Activated CD4-positive, alpha-beta T cell treated with anti-CD3 and anti-CD28 coated beads, Interleukin-2, amount 50 U/mL, for 48 hours (primary cell): ENCODE measurements at places on chromosomes 1 and 21.

DNA sequence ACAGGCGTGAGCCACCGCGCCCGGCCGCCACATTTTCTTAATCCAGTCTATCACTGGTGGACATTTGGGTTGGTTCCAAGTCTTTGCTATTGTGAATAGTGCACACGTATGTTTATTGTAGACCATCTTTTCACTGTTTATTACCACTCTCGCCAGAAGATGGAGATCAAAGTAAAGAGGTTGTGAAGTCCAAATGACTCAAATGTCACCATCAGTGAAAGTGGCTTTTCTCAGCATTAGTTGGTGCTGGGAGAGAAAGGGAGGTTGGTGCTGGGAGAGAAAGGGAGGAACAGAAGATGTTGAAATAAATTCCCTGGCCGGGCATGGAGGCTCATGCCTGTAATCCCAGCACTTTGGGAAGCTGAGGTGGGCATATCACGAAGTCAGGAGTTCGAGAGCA lies 10.4 kb upstream of the UHMK1 start:
- no peak for DNase-seq

DNA sequence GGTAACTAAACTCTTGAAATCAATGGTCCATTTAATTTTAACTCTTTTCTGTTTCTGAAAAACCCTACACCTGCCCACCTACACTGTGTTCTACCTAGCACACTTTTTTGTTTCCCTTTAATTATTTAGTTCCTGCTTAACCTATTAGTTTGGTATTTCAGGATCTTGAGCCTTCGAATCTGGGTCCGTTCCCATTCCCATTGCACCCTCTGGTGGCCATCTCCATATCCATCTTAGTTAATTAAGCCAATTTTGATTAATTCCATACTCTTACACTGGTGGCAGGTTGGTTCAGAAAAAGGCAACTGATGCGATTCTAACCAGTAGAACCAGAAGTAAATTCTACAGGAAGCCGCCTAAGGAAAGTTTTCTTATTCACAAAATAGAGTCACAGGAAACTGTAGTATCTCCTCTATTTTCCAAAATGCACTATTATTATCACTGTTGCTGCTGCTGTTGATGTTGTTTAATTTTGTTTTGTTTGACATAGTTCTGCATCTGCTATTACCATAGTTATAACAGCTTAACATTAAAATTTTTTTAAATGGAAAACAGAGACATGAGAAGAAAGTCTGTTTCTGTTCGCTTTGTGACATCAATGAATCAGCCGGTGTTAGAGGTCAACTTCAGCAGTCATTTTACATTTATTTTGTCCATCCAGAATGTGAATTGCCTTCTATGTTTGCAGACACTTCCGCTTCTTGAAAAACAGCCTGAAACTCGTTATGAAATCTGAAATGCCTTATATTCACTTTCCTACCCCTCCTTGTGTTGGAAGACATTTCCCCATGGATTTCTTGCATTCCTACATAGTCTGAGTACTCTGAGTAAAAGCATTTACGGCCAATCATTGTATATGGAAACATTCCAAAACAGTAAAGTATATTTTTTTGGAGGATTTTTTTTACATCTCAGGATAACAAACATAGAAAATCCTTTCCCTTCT lies 115.5 kb upstream of the NCAM2 start:
- peak; percentile 9 for DNase-seq

GRCh38 chr1:117622726-117623125 lies 16.9 kb downstream of the TENT5C start:
- no peak for DNase-seq

GRCh38 chr1:22287946-22288520 lies 145.1 kb upstream of the WNT4 start:
- DNase-seq = no peak

GRCh38 chr1:24641646-24642151 lies 1.4 kb upstream of the SRRM1 start:
- peak; percentile 49 for DNase-seq

DNA sequence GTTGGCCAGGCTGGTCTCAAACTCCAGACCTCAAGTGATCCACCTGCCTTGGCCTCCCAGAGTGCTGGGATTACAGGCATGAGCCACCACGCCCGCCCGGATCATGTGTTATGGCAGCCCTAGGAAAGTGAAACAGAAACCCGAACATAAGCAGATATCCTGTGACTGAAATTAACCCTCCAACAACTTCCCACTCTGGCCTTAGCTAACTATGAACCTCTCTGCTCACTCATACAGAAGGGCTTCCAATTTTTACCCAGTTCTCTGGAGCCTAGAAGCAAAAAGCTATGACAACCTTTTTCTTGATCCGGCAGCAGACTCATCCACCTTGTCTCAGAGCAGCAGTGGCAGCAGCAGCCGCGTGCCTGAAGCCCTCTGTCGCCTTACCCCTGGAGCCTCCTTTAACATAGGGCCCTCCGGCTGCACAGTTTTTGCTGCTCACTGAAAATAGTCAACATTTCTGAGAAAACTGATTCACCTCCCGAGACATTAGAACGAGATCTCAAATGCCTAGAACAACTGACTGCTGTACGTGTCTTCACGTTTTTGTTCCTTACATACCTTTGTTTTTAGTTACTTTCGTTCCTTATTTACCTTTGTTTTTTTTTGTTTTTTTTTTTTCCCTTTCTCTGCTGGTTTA lies 9.3 kb downstream of the CBR1 start:
- peak; percentile 56 for DNase-seq

GRCh38 chr1:186761358-186761757 lies 67.4 kb upstream of the PLA2G4A start:
- no peak for DNase-seq

DNA sequence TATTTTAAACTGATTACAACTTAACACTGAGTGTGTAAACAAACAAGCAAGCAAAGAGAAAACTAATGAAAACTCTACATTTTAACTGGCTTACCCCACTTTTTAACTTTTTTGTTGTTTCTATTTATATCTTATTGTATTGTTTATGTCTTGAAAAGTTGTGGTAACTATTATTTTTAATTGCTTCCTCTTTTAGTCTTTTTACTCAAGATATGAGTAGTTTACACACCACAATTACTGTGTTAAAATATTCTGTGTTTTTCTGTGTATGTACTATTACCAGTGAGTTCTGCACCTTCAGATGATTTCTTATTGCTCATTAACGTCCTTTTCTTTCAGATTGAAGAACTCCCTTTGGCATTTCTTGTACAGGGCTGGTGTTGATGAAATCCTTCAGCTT lies 4.7 kb upstream of the HHAT start:
- no peak for DNase-seq

GRCh38 chr1:198359024-198359653 lies 181.3 kb downstream of the ATP6V1G3 start:
- DNase-seq = no peak

GRCh38 chr1:116819081-116819480 lies 64.9 kb downstream of the CD2 start:
- DNase-seq = no peak

- DNase-seq = no peak
Measured at GRCh38 chr1:53971718-53972117, 25.6 kb downstream of the LRRC42 start.

- no peak for DNase-seq
Measured at GRCh38 chr1:52288286-52288685, 77.7 kb downstream of the CC2D1B start.

- DNase-seq = no peak
Measured at GRCh38 chr1:18805925-18806849, 53.3 kb downstream of the TAS1R2 start.

DNA sequence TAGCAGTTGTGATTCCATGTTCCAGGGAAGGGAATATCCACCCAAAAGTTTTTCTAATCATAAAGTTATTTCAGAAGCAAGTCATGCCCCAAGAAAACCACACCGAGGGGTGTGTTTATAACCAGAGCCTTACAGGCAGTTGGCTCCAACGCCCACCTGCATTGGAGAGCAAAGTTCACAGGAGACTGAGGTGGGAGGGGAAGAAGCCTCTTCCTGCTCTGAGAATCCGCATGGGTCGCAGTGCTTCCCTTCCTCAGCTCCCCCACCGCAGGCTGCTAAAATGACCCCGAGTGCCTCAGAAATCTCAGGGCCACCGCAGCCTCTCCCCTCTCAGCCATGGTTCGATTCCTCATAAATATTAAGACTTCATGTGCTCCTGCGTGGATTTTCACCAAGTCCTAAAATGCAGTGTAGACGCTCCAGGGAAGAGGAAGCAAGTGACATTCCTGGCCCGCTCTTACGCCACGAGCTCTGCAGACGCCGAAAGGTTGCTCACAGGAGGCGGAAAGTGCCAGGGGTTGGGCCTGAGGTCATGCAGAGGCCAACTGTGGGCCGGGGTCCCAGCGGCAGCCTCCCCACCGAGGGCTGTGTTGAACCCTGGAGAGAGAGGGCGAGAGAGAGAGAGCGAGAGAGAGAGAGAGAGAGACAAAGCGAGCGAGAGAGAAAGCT lies 13.4 kb upstream of the SPSB1 start:
- no peak for DNase-seq

GRCh38 chr1:206538086-206538770 lies 30.9 kb downstream of the RASSF5 start:
- DNase-seq = no peak

DNA sequence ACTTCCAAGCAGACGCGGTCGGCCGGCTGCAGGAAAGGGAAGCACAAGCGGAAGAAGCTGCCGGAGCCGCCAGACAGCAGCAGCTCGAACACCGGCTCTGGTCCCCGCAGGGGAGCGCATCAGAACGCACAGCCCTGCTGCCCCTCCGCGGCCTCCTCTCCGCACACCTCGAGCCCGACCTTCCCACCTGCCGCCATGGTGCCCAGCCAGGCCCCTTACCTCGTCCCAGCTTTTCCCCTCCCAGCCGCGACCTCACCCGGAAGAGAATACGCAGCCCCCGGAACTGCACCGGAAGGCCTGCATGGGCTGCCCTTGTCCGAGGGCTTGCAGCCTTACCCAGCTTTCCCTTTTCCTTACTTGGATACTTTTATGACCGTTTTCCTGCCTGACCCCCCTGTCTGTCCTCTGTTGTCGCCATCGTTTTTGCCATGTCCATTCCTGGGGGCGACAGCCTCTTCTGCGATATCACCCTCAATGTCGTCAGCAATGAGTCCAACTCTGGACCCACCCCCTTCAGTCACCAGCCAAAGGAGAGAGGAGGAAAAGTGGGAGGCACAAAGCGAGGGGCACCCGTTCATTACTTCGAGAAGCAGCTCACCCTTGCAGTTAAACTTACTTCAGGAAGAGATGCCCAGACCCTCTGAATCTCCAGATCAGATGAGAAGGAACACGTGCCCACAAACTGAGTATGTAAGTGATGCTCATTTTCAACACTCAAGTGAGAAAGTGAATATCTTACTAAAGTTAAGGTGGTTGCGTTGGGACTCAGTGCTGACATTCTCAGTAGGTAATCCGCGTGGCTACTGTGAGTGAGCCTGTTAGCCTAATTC lies 25.5 kb downstream of the UTS2 start:
- peak; percentile 25 for DNase-seq

GRCh38 chr1:101238031-101238628 lies 1.3 kb downstream of the S1PR1 start:
- peak; percentile 74 for DNase-seq

- DNase-seq = no peak
Measured at GRCh38 chr1:242745079-242745478, 220.6 kb upstream of the PLD5 start.

GRCh38 chr21:16330908-16331268 lies 601.1 kb downstream of the USP25 start:
- DNase-seq = no peak

- no peak for DNase-seq
Measured at GRCh38 chr21:15423676-15424445, 305.9 kb upstream of the USP25 start.

DNA sequence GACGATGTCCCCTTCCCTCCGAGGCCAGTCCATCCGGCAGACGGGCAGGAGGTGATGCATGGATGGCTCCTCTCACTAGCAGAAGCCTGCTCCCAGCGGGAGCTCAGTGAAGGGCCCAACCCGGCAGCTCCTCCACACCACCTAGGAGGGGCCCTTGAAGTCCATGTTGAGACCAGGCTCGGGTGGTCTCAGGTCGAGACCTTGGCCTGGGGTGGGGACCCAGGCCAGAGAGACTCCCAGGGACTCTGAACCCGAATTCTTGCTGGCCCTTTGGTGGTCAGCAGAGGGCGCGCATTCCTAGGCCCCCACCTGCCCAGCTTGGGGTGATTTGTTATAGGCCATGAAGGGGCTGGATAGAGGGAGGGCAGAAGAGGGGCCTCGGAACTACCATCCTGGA lies 642 bp upstream of the NT5C1A start:
- no peak for DNase-seq

DNA sequence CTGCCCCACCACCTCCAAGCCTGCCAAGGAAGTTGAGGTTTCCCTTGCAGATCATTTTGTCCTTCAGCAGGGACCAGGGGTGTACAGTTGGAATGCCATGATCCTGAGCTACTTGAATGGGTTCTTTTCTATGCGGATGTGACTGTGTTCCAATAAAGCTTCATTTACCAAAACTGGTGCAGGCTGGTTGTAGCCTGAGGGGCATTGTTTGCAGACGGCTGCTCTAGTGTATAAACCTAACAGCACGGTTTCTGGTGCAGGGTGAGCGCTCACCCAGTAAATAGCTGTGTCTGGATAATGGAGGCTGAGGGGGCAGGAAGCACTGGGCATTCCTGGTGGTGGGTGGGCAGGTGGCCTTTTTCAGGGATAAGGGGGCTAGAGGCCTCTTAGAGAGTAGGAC lies 72.7 kb upstream of the ACTL8 start:
- no peak for DNase-seq

- no peak for DNase-seq
Measured at GRCh38 chr1:193406901-193407300, 220.5 kb upstream of the B3GALT2 start.

DNA sequence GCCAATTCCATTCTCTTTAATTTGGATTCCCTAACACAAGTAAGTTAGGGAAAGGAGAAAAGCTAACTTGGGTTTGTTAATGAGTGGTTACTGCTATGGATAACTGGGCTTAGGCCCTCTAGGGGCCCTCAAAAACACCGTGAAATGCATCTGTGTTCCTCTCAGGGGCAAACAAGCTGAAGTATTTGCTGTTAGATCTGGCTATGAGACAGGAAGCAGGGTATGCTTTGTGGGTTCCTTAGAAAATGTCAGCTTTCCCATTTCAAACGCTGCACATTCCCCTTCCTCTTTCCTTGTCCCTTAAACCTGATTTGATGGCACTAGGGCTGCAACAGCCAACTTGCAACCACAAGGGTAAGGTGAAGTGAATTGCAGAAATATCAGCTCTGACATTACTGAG lies 5.7 kb upstream of the CAP1 start:
- DNase-seq = no peak

DNA sequence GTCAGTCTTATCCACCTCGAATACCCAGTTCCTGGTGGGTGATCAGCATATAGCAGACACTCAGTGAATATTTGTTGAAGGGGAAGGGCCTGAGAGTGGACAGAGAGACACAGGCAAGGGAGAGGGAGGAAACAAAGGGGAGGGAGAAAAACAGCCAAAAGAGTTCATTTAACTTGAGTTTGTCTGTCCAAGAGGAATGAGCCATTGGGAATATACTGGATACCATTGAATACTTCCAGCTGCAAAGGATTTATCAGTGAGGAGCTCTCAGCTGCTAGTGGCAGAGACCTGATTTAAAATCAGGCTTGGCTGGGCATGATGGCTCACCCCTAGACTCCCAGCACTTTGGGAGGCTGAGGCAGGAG lies 11.5 kb upstream of the BGLAP start:
- DNase-seq = no peak
